ENCODE measurements at places on chromosomes 5 and 9. TPM values are rescaled to one million over a fixed set of nuclear protein-coding genes. Genes with fewer than 3 reads are reported as not detected.

IFNA10 gene
- total RNA-seq = not detected

ICE1 gene
- 9.0 TPM for total RNA-seq

DNA sequence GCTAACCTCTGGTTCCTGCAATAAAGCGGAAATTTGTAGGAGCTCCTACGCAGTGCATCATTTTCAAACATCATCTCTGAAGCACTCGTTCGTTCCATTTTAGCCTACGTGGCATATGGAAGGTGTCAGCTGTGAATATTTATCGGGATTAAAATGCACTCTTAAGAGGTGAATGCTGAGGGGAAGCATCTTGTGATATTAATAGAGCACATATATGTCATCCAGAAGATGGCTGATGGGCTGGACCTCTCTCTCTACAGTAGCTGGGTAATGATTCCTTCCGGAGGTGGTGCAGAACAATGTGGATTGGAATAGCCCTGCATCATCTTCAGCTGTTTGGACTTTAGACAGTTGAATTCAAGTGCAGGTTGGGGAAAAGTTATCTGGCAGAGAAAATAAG, 478.7 kb downstream of the DMAC1 start:
- no peak for DNase-seq

- no peak for DNase-seq
These were observed 11.2 kb downstream of the POC5 start for GRCh38 chr5:75706016-75706415.

GRCh38 chr5:83007755-83008154, 69.4 kb downstream of the TMEM167A start:
- no peak for DNase-seq

SLC35A4 gene
- 18.1 TPM for total RNA-seq

GRCh38 chr5:96566833-96567587, 95.2 kb upstream of the CAST start:
- no peak for DNase-seq

DNA sequence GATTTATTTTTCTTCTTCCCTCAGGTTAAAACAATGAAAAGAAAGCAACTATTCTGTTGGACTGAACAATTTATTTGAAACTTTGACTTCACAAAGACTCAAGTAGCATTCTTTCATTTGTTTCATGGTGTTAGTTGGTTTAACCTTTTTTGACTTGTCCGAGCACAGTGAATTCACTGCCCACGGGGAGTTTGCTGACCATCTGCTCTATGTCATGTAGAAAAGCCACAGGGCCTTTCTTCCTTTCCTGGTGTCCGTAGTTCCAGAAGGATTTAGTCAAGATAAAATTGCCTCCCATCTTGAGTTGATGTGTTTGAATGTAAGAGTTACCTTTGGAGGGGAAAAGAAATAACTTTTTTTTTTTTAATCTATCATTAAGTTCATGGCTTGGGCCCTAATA, 55.1 kb upstream of the ZNF608 start:
- no peak for DNase-seq

CCDC183 gene
- 3.1 TPM for total RNA-seq

DNA sequence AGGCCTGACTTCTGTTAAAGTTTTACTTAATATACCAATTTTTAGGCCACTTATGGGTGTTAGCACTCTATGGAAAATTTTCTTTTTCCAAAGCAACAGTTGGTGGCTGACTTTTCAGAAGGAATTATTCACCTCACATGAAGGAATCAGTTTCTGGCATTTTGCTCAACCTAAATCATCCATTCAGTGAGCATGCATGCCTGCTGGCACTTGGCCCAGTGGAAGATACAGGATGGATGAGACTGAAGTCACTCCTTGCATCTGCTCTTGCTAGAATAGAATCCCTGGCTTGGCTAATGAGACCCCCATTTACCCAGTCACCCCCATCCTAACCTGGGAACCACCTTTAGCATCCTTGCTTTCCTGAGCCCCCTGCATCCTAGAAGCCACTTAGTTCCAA, 131.7 kb downstream of the WDR41 start:
- DNase-seq = no peak

GMCL2 gene
- not detected for total RNA-seq

- no peak for DNase-seq
These were observed 11.2 kb downstream of the IRF1 start for GRCh38 chr5:132479111-132479951.

DNA sequence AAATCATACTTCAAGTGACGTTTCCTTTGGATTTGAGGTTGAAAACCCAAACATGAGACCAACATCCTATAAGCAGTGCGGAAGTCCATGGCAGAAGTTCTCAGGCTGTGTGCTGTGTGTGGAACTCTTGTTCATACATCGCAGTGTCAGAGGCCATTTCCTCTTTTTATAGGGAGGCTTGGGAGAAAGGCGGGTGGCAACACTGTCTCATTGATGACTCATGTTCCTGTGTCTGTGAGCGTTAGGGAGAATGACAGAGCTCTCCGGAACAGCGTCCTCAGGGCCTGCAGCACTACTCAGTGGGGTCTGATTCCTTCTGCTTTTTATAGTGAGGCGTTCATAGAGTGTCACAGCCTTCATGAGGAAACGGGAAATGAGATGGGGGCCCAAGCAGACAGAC, 98.8 kb upstream of the BASP1 start:
- DNase-seq = no peak

- DNase-seq = no peak
These were observed 151.2 kb upstream of the WWC1 start for GRCh38 chr5:168140241-168140640.

GRCh38 chr5:100731768-100732167, 171.3 kb downstream of the ST8SIA4 start:
- no peak for DNase-seq

DNA sequence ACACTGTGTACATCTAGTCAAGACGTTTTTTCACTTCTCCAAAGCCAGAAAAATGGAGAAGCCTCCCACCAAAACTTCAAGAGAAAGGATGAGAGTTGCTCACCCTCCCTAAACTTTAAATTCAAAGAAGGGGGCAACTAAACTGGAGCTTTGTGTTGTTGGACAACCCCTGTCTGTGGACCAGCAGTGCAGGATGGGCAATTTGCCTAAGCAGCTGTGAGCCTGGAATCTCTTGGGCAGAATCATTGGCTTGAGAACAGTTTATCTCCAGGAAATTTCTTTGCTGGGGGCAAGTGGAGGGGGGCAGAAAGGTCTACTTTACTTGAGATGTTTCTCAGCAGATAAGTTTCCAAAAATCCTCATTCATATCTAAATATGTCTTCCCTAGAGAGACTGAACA, 151.8 kb downstream of the MUSK start:
- DNase-seq = no peak

GRCh38 chr5:1661311-1661710, 137.6 kb upstream of the LPCAT1 start:
- DNase-seq = no peak

DNA sequence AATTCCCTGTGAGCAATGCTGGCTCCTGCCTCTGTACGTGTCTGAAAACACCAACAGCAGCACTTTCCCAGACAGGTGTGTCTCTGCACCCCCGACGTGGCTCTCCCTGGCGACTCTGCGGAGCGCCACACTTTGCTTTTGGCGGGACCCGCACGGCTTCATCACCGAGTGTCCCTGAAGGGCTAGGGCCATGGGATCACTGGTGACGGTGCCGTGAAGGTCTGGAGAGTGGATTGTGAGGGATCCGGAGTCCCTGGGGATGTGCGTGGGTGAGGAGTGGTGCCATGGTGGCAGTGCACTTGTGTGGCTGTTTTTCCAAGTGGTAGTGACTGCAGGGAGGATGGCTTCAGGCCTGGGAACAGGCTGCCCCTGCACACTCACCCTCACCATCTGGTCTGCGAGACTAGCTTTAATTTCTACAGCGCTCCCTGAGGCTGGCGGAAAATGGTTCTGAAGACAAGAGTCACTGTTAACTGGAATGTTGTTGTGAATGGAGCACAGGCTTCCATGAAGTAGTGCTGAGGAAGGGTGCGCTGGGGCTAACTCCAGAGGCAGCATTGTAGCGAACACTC, 3.2 kb downstream of the NKD2 start:
- no peak for DNase-seq

- no peak for DNase-seq
These were observed 28.3 kb downstream of the GALNT10 start for GRCh38 chr5:154218786-154219185.

NSG2 gene
- 0.19 TPM for total RNA-seq

FRMPD1 gene
- 0.46 TPM for total RNA-seq

GRCh38 chr5:14724633-14725032, 60.1 kb downstream of the OTULIN start:
- no peak for DNase-seq

- peak; percentile 56 for DNase-seq
These were observed 52.4 kb downstream of the FBXW11 start for GRCh38 chr5:171953860-171954701.

- no peak for DNase-seq
These were observed 543.7 kb upstream of the SGCD start for GRCh38 chr5:155783246-155783645.

Measured in pancreas (tissue), 10 donors.